ENCODE measurements at places on chromosomes 5 and 9.

- no peak for DNase-seq
These were observed 132.9 kb downstream of the BARX1 start for GRCh38 chr9:93822229-93822628.

DNA sequence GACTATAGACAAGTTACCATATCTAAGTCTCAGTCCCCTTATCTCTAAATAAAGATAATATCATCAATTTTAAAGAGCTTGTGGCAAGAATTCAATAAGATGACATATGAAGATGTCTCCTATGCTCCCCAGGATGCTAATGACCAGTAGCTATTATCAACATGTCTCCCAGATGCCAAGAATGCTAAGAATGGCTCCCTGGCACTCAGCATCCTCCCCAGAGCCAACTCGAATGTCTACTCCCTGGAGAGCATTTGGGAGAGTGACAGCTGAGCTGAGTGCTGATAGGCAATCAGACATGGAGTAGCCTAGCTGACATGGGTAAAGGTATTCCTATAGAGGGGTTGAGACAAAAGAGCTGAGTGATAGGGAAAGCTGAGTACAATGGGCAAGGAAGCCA is 15.9 kb downstream of the P4HA2 start:
- DNase-seq: peak; percentile 53

DNA sequence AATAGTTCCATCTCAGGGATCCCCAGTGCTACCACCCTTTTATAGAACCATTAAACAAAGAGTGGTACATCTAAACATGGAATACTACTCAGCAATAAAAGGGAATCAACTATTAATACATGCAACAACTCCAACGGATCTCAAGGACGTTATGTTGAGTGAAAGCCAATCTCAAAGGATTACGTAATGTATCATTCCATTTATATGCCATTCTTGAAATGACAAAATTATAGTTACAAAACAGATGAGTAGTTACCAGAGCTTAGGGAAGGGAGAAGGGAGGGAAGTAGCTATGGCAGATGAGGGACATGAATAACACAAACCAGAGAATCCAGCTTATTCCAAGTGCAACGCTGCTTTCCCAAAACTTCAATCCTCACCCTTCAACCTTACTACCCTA is 69.5 kb downstream of the ACTL7B start:
- peak; percentile 34 for DNase-seq

- DNase-seq: peak; percentile 6
These were observed 81.4 kb upstream of the WWC1 start for GRCh38 chr5:168209997-168210396.
